Hematopoietic multipotent progenitor cell (in vitro differentiated cells): ENCODE measurements at places on chromosomes 4 and X. TPM values are rescaled to one million over a fixed set of nuclear protein-coding genes. Genes with fewer than 3 reads are reported as not detected.

Gene FGA
- total RNA-seq: not detected

Gene CFAP299
- 0.27 TPM for total RNA-seq

Gene PABPC5
- under 0.01 TPM for total RNA-seq

Gene AFF2
- total RNA-seq: 2.7 TPM

Gene NR0B1
- 0.27 TPM for total RNA-seq

Gene SMIM9
- not detected for total RNA-seq

Gene TLR10
- 0.27 TPM for total RNA-seq

Gene ENPP6
- total RNA-seq: under 0.01 TPM

Gene KIF4A
- total RNA-seq: 0.81 TPM

Gene NRK
- not detected for total RNA-seq

Gene FATE1
- not detected for total RNA-seq

Gene PNMA6A
- total RNA-seq: 4.6 TPM

Gene METAP1
- 26.7 TPM for total RNA-seq

Gene DUSP9
- not detected for total RNA-seq

Gene BEND2
- under 0.01 TPM for total RNA-seq

Gene FGF5
- total RNA-seq: not detected

Gene CITED1
- total RNA-seq: not detected

Gene VCX3B
- not detected for total RNA-seq

Gene GBA3
- under 0.01 TPM for total RNA-seq

Gene LONRF3
- total RNA-seq: 1.3 TPM

Gene PABPC1L2B
- not detected for total RNA-seq

Gene ATP2B3
- not detected for total RNA-seq

Gene HPGDS
- 7.3 TPM for total RNA-seq

Gene SAGE1
- 0.81 TPM for total RNA-seq

Gene BTC
- 0.27 TPM for total RNA-seq

Gene NEIL3
- total RNA-seq: 1.3 TPM

Gene FGFBP1
- not detected for total RNA-seq

Gene PRMT9
- 11.3 TPM for total RNA-seq

Gene XAGE1A
- not detected for total RNA-seq
